Central memory CD4-positive, alpha-beta T cell (primary cell): ENCODE measurements at places on chromosomes 13 and 19.
A peak's percentile ranks its signal among the peaks of the same experiment; 100 is the strongest.

GRCh38 chr19:18291590-18292461, 10.4 kb upstream of the JUND start:
- DNase-seq: peak; percentile 76

DNA sequence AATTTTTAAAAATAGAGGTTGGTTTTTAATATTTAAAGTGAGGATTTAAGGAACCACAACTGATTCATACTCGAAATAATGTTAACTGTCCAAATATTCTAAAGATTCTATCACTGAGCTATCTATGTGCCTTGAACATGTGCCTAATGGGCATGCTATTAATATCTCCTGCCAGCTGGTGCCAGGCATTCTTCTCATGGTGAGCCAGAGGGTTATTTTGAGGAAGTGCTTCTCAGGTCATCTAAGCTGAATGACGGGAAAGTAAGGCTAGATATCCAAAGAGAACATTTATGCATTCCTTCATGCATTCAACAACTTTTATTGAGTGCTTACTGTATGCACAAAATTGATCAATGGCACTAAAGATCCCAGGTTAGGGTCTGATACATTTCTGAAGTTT, 138.2 kb downstream of the PIBF1 start:
- no peak for DNase-seq

- no peak for DNase-seq
These were observed 68.1 kb downstream of the GNG7 start for GRCh38 chr19:2634228-2634951.

DNA sequence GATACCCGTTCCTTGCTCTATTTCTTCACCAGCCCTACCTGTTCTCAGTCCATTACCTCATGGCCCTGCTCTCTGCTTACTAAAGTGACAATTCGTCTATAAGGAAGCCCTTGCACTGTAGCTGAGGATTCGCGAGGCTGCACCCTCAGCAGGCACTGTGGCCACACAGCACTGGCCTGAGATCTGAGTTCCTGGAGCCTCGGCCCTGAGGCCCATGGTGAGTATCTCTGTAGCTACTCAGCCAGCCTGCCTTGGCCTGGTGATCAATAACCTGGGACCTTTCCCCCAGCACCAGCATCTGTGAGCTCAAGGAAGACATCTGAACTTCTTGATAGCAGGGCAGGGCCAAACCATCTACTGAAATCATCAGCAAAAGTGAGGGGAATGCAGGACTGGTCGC, 90.7 kb downstream of the RGCC start:
- DNase-seq: no peak

DNA sequence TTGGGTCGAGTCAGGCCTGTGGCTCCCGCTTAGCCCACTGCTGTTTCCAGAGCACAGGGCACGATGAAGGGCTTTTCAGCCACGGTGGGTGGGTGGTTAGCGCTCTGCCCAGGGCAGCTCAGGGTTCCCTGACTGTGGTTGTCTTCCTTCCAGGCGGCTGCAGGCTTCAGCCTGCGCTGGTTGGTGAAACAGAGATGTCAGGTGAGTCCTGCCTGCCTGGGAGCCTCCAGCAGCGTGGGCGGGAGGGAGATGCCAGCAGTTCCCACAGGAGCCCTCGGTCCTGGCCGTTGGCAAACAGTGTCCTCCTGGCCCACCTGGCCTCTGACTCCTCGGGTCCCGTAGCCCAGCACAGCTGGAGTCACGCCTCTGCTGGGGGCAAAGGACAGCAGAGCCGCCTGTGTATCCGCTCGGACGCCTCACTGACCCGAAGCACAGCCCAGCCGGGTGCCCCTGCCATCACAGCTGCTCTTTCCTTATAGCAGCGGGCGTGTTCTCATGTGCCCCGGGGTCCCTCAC, 9.7 kb downstream of the ADAT3 start:
- no peak for DNase-seq

- no peak for DNase-seq
These were observed 38.1 kb downstream of the RUBCNL start for GRCh38 chr13:46348961-46349360.

- no peak for DNase-seq
These were observed 1290.4 kb upstream of the PCDH20 start for GRCh38 chr13:62706048-62706447.

DNA sequence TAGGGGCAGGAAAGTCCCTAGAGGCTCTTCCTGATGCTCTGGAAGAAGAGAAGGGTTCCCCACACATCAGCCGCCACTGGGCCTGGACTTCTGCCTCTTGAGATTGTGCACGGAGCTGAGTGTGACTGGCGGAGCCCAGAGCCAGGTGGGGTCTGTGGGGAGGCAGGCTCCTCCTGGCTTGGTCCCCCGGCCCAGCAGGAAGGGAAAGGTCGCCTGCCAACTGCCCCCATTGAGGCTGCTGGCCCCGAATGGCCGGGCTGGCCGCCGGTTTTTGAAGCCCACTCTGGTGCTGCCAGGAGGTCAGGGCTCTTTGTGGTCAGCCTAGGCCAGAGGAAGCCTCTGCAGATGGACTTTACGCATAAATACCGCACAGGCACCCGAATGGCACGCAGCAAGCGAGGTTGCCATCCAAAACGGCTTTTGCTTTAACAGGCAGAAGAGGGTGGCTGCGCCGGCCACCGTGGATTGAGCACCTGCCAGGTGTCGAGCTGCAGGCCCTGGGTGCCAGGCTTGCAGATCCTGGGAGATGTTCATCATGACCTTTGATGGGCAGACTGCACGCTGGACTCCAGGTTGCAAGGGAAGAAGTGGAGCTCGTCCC, 5.0 kb downstream of the DAZAP1 start:
- no peak for DNase-seq

DNA sequence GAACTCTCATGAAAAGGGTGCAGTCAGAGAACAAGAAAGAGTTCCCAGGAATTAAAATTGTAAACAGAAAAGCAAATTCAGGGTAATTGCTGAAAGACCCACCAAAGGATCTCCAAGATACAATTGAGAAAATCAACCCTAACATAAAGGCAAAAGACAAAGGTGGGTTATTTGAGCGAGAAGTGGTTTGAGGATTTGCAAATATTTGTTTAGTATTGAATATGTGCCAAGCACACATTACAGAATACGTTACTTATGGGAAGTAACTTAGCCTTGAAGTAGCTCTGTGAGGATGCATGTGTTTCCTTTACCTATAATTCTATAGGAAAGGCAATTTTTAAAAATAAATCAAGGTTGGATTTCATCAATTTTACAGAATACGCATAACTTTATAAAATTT, 10.0 kb upstream of the CEACAM21 start:
- no peak for DNase-seq

GRCh38 chr13:106532111-106532929, 3.1 kb downstream of the EFNB2 start:
- no peak for DNase-seq

DNA sequence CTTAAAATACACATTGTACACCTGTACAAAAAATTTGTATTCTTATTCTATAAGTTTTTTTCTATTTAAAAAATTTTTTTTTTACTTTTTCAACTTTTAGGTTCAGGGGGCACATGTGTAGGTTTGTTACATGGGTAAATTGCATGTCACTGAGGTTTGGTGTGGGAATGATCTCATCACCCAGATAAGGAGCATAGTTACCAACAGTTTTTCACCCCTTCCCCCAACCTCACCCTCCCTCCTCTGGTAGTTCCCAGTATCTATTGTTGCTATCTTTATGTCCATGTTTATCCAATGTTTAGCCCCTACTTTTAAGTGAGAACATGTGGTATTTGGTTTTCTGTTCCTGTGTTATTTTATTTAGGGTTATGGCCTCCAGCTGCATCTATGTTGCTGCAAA, 89.9 kb downstream of the CDK8 start:
- no peak for DNase-seq

DNA sequence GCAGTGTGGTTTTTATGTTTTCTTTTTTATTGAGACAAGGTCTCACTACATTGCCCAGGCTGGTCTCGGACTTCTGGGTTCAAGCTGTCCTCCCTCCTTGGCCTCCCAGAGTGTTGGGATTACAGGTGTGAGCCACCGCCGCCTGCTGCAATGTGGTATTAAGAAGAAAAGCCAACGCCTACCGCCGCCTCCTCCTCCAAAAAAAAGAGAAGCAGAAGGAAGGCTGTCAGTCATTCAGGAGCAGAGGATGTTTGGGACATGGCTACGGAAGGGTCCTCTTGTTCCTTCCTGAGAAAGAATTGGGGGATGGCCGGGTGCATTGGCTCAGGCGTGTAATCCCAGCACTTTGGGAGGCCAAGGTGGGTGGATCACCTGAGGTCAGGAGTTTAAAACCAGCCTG, 1.2 kb downstream of the PPP1R37 start:
- DNase-seq: no peak

DNA sequence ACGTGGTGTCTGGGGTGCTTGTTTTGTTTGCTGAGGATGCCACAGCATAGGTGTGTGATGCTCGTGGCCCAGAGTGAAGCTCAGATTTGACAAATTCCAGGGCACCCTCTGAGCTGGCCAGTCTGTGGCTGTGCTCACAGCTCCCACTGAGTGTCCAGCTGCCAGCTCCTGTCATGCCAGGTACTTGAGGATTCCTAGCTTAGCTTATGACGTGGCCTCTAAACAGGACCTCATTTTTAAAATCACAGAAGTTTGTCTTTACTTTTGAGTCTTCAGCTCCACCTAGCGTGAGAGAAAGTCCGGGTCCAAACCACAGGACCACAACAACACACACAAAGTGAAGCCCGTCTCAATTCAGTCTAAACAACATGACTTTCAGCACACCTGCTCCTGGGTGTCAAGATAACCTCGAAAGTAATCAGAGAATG, 117.3 kb downstream of the RAB20 start:
- no peak for DNase-seq

- no peak for DNase-seq
These were observed 87.6 kb upstream of the MBNL2 start for GRCh38 chr13:97134364-97135095.

DNA sequence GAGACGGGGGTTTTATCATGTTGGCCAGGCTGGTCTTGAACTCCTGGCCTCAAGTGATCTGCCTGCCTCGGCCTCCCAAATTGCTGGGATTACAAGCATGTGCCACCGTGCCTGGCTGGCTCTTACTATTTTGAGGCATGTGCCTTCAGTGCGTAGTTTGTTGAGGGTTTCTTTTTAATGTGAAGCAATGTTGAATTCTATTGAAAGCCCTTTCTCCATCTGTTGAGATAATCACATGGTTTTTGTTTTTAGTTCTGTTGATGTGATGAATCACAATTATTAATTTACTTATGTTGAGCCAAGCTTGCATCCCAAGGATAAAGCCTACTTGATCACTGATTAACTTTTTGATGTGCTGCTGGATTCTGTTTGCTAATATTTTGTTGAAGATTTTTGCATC, 290.9 kb downstream of the KCNRG start:
- DNase-seq: no peak

- DNase-seq: no peak
These were observed 4.5 kb downstream of the ABHD17A start for GRCh38 chr19:1880611-1881392.

- DNase-seq: no peak
These were observed 40.5 kb upstream of the VSTM2B start for GRCh38 chr19:29485293-29485692.

DNA sequence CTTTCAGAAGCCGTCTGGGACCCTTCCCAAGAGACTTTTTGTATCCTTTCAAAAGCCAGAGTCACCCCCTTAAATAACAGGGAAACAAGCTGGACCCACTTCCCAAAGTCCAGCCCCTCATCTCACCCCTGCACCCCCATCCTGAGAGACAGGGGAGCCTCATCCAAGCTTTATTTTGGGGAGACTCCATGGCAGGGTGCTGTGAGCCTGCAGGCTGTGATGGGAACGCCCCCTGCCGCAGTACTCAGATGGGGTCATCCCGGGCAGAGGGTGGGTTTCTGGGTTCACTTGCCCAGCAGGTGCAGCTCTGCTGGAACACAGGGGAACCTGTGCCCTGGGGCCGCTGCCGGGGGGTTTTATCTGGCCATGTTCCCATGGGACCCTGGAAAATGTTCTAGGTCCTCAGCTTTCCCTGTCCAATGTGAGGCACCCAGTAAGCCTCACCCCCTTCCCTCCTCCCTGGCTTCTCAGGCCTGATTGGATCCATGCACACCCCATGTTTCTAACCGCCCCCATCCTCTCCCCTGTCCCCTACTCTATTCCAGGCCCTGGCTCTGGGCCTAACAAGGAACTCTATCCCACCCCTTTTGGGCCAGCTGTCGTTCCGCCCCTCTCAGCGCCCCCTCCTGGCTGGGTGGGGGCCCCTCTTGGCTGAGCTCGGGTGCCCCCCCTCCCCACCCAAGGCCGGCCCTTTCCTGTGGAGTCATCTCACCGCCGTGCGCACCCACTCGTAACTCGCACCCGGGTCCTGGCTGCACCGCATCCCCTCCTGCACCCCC, 1.0 kb downstream of the HIF3A start:
- no peak for DNase-seq

- no peak for DNase-seq
These were observed 7.2 kb upstream of the RHPN2 start for GRCh38 chr19:33071887-33072286.

DNA sequence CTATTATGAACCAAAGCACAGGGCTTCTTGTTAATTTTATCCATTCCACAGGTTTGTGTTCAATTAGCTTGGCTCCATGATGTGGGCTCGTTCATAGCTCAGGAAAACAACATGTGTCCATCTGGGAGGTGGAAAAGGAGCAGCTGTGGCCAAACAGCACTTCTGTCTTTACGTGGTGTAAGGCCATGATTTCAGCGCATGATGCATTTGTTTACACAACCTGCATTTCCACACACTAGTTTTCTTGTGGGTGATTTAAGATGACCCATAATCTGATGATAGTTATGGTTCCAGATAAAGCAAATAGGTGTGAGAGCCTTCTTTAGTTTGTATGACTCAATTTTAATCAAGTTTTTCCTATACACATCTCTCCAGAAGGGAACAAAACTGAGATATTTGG, 101.7 kb downstream of the TNFRSF19 start:
- DNase-seq: no peak

- DNase-seq: no peak
These were observed 91.8 kb upstream of the TSC22D1 start for GRCh38 chr13:44667943-44668342.

GRCh38 chr13:89361909-89362308, 1690.7 kb downstream of the SLITRK5 start:
- no peak for DNase-seq

DNA sequence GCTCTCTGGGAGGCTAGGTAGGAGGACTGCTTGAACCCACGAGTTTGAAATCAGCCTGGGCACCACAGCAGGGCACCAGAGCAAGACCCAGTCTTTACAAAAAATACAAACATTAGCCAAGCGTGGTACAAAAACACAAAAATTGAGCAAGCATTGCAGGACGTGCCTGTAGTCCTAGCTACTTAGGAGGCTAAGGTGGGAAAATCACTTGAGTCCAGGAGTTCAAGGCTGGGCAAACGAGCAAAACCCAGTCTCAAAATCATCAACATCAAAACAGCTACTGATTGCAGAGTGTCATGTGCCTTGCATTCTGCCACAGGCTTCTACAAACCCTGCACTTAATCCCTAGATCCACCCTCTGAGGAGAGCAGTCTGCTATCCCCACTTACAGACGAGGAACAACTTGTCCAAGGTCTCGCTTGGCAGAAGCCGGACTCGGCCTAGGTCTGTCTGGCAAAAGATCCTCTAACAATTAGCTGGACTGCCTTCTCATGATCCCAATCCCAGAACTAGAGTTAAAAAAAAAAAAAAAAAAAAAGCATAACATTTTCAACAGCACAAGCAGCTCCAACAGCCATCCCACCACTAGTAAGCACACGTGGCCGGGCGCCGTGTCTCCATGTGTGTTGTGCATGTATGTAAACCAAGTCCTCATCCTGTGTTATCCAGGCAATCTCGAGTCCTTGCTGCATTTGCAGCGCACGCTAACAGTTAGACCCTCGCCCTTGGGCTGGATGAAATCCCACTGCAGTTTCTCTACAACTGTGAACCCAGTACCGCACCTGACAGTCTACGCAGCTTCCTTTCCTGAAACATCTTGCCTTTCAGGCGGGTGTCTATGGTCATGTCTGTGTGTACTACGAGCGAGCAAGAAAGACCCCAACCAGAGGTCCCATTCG, 2.0 kb downstream of the PPP6R1 start:
- DNase-seq: no peak

- DNase-seq: no peak
These were observed 547.3 kb upstream of the MIR17HG start for GRCh38 chr13:90800082-90800746.
